ENCODE measurements at places on chromosomes 3 and 15.

- DNase-seq = no peak
Observed at GRCh38 chr3:100128565-100128964, 14.3 kb upstream of the FILIP1L start.

GRCh38 chr3:196177967-196178366, 33.2 kb downstream of the ZDHHC19 start:
- no peak for DNase-seq

- no peak for DNase-seq
Observed at GRCh38 chr3:159884661-159885402, 103.8 kb upstream of the IL12A start.

DNA sequence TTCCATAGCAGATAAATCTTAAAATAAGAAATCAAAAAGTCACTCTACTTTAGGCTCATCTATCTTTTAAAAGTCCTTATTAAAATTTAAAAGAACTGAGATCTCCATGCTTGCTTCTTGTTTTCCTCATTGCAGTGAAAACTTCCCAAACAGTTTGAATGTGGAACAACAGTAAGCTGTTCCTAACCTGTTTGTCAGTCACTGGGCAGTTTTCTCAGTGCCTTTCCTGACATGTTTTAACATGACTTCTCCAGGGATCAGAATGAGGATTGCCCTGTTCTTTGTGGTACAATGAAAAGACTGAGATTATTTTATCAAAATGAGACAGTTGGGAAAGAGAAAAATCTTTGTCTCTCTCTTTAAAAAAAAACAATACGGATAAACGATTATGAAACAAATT, 774 bp downstream of the GPR87 start:
- DNase-seq = no peak

- DNase-seq = peak; percentile 17
Observed at GRCh38 chr3:101803173-101803782, 24.3 kb downstream of the NXPE3 start.
